ENCODE measurements at places on chromosomes 5 and 9. TPM values are rescaled to one million over a fixed set of nuclear protein-coding genes. Genes with fewer than 3 reads are reported as not detected.
A peak's percentile ranks its signal among the peaks of the same experiment; 100 is the strongest.

GRCh38 chr5:168670881-168671575 lies 91.9 kb upstream of the PANK3 start:
- no peaks in the 10 kb centered on the region for H3K36me3 ChIP-seq
- H3K4me3 ChIP-seq = no peak overlapping the region
- no peaks in the 10 kb centered on the region for H3K4me1 ChIP-seq
- DNase-seq = no peak

DNA sequence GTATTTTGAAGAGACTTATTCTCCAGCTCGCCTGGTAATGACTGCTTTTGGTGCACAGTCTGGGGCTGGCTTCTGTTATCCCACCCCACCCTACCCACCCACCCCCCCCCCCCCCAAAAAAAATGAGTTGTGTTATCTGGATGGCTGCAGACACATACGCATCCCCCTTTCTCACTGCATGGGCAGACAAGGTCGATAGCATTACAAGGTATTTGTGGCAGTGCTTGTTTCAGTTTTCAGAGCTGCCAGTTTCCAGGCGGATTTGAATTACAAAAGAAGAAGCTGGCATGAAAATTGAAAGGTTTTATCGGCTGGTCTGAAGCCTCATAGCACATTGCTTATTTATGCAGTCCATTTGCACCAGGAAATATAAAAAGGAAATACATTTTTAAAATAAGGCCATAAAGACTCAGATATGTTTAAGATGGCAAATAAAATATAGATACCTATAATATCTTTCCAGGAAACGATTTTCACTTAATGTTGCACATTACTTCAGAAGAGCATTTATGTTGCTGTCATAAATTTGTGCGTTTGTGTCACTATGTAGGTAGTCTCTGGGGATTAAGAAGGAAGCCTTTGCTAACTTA lies 85.1 kb upstream of the GRHPR start:
- DNase-seq = no peak
- no peaks in the 10 kb centered on the region for H3K36me3 ChIP-seq
- H3K4me1 ChIP-seq = no peaks in the 10 kb centered on the region
- H3K27me3 ChIP-seq = no peaks in the 10 kb centered on the region

DNA sequence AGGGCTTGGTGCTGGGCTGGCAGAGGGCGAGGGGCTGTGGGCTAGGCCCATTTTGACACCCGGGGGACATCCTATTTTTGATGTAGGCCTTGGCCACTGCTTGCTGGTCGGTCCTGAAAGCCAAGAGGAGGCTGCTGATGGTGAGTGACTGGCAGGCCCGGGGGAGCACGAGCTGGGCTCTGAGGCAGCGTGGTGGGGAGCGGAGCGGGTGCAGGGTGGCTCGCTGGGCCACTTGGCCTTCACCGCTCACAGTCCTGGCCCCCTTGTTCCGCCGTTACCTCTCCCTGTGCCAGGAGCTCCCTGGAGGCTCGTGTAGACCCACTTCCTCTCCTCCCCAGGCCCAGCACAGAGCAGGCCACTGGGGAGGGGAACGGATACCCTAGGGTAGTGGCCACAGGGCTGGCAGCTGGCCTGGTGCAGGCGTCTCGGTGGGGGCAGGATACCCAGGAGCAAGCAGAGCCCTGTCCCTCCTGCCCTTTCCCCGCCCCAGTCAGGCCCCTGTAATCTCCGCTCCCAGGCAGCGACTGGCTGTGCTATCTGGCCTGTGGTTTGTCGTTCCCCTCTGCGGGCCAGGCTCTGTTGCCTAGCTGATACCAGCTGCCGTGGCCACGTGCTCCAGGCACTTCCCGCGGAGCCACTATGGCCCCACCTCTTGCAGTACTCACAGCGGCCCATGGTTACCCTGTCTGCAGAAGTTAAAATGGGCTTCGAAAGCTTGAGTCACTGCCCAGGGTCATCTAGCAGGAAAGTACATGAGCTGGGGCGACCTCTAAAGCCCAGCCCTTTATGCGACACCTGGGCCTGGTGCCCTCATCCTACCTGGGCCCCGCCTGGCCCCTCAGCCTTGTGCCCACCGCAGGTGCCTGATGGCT lies 11.7 kb upstream of the DOLPP1 start:
- H3K36me3 ChIP-seq = peaks cover 22% of the 10 kb centered on the region
- H3K4me3 ChIP-seq = no peak overlapping the region
- DNase-seq = peak; percentile 85
- H3K27me3 ChIP-seq = no peaks in the 10 kb centered on the region
- no peak overlapping the region for H3K27ac ChIP-seq
- H3K4me1 ChIP-seq = no peaks in the 10 kb centered on the region

GRCh38 chr5:162956570-162956969 lies 480.8 kb upstream of the CCNG1 start:
- no peaks in the 10 kb centered on the region for H3K4me1 ChIP-seq
- no peak for DNase-seq
- no peak overlapping the region for H3K4me3 ChIP-seq
- H3K27me3 ChIP-seq = no peaks in the 10 kb centered on the region

GRCh38 chr5:73298772-73299630 lies 126.0 kb downstream of the TMEM174 start:
- no peaks in the 10 kb centered on the region for H3K36me3 ChIP-seq
- H3K27me3 ChIP-seq = peaks cover 90% of the 10 kb centered on the region
- H3K4me3 ChIP-seq = no peak overlapping the region
- no peak overlapping the region for H3K27ac ChIP-seq

DNA sequence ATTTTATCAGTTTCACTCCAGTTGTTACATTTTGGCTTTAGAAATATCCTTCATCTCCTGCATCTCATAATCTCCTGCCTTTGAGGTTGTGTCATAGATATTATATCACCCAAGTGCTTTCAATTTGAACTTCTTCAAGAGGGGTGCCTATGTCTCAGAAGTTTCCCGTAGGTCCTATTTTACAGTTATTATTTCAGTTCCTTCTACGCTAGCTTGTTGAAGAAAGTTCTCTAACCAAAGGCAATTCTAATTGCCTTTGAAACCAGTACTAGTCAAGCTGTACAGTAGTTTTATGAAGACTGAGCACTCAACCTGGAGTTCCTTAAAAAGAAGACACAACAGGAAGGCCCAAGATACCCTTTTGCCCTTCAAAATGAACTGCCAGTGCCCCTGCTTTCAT lies 116.4 kb downstream of the ZCCHC7 start:
- H3K27ac ChIP-seq = no peak overlapping the region
- DNase-seq = no peak
- no peaks in the 10 kb centered on the region for H3K36me3 ChIP-seq
- no peaks in the 10 kb centered on the region for H3K27me3 ChIP-seq
- no peaks in the 10 kb centered on the region for H3K4me1 ChIP-seq
- H3K4me3 ChIP-seq = no peak overlapping the region

DNA sequence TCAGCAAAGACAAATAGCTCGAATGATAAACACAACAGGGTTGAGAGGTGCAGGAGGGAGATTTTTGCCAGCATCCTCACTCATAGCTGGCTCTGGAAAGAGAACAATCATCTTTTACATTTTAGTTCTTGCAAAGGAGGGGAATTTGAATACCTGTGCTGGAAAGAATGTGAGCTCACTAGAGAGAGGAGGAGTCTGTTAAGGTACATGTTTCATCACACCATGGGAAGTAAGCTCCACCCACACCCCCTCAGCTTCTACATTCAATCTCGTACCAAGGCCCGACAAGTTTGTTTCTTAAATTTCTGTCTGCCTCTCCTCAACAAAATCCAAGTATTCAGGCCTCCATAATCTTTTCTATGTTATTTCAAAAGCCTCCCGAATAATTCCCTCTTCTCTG lies 254.6 kb downstream of the BRINP1 start:
- no peaks in the 10 kb centered on the region for H3K27me3 ChIP-seq
- H3K4me3 ChIP-seq = no peak overlapping the region
- no peak for DNase-seq

DNA sequence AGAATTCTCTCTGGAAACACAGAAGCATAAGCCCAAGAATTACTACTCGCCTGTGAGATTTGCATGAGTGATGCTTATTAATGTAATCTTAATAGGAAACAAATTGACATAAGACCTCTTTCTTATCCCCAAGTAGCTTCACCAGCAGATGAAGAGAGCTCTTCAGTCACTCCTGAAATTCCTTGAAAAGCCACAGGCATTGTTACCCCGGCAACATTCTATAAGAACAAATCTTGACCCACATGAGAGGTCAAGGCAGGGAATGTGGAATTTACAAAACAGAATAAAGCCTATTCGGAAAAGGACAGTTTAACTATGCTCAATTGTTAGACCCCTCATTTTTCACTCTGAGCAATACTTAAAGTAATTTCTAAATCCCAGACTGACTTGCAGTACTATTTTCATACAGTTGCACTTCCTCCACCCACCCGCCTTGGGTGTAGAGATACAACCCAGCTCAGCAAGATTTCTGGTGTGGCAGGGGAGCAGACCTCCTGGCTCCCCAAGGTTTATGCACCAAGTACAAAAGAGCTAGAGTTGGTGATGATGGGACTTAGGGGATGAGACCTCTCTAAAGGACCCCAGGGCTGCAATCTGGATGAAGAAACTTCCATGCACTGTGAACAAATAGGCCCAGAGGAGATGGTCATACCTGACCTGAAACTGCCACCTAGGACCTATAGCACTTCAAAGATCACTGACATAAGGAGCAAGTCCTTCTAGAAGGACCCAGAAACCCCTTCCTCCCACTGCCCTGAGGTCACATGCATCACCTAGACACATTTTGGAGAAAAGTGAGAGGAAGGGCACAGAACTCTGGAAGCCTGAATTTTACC lies 242.1 kb downstream of the ZNF608 start:
- H3K4me3 ChIP-seq = no peak overlapping the region
- DNase-seq = no peak

- peaks cover 30% of the 10 kb centered on the region for H3K36me3 ChIP-seq
- H3K27me3 ChIP-seq = no peaks in the 10 kb centered on the region
- H3K4me1 ChIP-seq = peaks cover 15% of the 10 kb centered on the region
- DNase-seq = no peak
Observed at GRCh38 chr5:893137-893506, 438 bp downstream of the TRIP13 start.

DNA sequence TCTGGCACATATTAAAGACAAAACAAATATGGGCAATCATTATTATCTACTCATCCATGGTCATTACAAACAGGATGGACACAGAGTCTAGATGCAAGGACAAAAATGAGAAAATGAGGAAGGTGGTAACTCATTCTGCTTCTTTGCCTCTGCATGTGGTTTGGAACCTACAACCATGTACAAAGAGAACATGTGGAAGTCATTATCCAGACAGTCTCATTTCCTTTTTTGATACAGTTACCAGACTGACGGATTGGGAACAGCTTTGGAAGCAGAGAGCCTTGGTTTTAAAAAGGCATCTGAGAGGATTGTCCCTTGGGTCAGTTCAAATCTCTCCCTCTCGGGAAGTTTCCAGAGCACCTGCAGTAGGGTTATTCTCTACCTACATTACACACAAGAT lies 433.4 kb upstream of the TNC start:
- no peaks in the 10 kb centered on the region for H3K36me3 ChIP-seq
- no peaks in the 10 kb centered on the region for H3K27me3 ChIP-seq
- H3K4me1 ChIP-seq = no peaks in the 10 kb centered on the region

DNA sequence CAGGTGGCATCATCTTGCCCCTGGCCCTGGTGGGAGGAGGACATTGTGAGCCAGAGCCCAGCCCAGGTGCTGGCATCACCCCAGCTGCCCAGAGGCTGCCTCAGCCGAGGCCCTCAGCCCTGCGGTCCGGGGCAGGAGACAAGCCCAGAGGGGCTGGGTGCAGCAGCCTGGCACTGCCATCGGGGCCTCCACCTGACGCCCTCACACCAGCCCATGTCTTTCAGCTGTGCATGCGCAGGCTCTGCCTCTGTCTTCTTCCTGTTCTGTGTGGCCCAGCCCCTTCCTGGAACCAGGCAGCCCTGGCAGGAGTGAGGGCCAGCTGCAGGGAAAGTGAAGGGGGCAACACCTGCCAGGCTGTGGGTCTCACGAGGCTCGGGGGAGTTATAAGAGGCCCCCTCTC lies 4.8 kb upstream of the CEL start:
- no peak overlapping the region for H3K4me3 ChIP-seq
- H3K27me3 ChIP-seq = no peaks in the 10 kb centered on the region
- no peak for DNase-seq
- no peaks in the 10 kb centered on the region for H3K4me1 ChIP-seq

DNA sequence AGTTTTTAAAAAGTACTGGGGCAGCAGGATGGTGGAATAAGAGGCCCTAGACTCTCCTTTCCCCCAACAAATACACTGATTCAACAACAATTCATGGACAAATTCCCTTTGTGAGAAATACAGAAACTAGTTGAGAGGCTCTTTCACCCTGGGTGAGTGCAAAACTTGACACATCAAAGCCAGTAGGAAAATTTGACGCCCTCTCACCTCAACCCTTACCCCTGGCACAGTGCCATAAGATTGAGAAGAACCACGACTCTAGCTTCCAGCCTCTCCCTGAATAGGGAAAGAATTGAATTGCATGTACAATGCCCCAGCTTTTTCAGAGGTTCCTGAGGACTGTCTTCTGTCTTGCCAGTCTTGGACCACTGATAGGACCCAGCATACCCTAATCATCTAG lies 12.3 kb downstream of the KIF4B start:
- no peak overlapping the region for H3K27ac ChIP-seq
- H3K4me3 ChIP-seq = no peak overlapping the region
- H3K4me1 ChIP-seq = no peaks in the 10 kb centered on the region
- H3K27me3 ChIP-seq = no peaks in the 10 kb centered on the region

GRCh38 chr5:14778792-14779070 lies 92.8 kb downstream of the ANKH start:
- no peaks in the 10 kb centered on the region for H3K27me3 ChIP-seq
- no peak overlapping the region for H3K4me3 ChIP-seq
- no peaks in the 10 kb centered on the region for H3K36me3 ChIP-seq
- DNase-seq = no peak

DNA sequence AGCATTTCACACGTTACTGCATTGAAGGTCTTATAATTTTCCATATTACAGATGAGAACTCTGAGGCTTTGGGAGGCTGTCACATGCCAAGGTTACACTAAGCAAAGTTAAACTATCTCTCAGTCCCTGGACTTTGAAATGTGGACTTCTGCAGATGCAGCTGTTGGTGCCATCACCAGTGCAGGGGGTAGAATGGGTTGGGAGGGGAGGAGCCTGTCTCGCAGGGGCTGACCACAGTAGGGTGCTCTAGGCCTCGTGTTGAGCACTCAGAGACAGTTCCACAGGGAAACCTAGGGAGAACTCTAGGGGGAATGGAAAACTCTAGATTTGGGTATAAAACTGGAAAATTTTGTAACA lies 220.9 kb downstream of the MAPKAP1 start:
- no peak for DNase-seq
- H3K27ac ChIP-seq = no peak overlapping the region
- H3K4me1 ChIP-seq = peaks cover 21% of the 10 kb centered on the region
- H3K27me3 ChIP-seq = no peaks in the 10 kb centered on the region
- no peak overlapping the region for H3K4me3 ChIP-seq

- no peaks in the 10 kb centered on the region for H3K4me1 ChIP-seq
- no peak overlapping the region for H3K4me3 ChIP-seq
- no peaks in the 10 kb centered on the region for H3K36me3 ChIP-seq
- peak; percentile 70 for DNase-seq
Observed at GRCh38 chr9:3181049-3181953, 337.4 kb upstream of the PUM3 start.

CDO1 gene
- 20.1 TPM for total RNA-seq

SLIT3 gene
- total RNA-seq = 70.0 TPM

TGFBI gene
- 96.7 TPM for total RNA-seq

PCDHB3 gene
- 1.9 TPM for total RNA-seq

CATSPER3 gene
- 0.87 TPM for total RNA-seq

TSLP gene
- total RNA-seq = 1.7 TPM

CCDC69 gene
- total RNA-seq = 81.9 TPM

FOXD4L5 gene
- total RNA-seq = 0.41 TPM

ARSK gene
- 5.7 TPM for total RNA-seq
